ENCODE measurements at places on chromosomes 2 and 18. TPM values are rescaled to one million over a fixed set of nuclear protein-coding genes. Genes with fewer than 3 reads are reported as not detected.

- peak; percentile 95 for DNase-seq
Measured at GRCh38 chr18:44537526-44537925, 143.2 kb upstream of the SETBP1 start.

DNA sequence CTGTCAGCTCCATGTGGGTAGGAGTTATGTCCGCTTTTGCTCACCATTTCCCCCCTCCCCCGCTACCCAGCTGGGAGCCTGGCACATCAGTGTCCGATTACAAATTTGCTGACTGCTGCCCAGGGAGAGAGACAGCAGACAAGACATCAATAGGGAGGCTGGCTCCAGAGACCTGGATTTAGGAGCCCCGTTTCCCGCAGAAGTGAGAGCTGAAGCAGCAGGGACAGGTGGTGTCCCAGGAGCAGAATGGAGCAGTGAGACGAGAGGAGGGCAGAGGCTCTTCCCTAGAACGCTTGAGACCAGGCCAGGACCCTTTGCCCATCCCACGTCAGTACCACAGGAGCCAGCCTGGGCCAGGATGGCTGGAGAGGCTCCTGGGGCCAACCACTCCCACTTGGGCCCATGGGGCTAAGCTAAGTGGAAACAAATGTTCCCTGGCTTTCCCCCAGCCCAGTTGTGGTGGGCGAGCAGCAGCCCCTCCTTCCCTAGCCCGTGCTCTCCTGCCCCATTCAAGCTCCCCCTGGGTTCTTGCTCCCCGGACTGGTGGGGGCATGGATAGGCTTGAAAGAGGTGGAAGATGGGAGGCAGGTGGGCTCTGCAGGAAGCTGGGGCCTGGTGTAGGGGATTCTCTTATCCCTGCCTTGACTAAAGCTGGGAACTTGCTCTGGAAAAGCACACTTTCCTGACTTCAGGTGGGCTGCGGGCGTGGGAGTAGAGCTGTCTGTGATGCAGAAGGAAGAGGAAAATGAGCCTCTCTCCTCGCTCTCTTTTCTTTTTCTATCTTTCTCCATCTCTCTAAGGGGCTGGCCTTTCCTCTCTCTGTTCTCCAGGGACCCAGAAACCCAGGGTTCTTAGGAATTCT is 4.1 kb upstream of the WNT6 start:
- no peak for DNase-seq

DNA sequence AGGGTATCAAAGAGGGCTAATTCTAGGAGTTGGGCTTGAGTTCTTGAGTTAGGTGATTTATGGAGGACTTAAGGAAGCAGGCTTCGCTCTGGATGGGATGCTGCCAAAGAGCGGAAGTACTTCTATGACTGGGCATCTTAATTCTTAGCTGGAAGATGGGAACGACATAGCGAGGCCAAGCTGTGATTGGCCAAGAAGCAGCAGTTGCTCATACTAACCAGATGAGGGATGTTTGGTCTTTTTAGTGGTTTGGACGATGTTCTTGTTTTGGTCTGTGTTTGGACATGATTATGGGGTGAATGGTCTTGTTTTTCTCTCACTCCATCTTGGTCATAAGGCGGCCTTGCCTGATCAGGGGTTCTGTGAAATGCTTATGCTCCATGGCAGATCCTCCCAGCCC is 133.7 kb downstream of the MSH2 start:
- no peak for DNase-seq

DNA sequence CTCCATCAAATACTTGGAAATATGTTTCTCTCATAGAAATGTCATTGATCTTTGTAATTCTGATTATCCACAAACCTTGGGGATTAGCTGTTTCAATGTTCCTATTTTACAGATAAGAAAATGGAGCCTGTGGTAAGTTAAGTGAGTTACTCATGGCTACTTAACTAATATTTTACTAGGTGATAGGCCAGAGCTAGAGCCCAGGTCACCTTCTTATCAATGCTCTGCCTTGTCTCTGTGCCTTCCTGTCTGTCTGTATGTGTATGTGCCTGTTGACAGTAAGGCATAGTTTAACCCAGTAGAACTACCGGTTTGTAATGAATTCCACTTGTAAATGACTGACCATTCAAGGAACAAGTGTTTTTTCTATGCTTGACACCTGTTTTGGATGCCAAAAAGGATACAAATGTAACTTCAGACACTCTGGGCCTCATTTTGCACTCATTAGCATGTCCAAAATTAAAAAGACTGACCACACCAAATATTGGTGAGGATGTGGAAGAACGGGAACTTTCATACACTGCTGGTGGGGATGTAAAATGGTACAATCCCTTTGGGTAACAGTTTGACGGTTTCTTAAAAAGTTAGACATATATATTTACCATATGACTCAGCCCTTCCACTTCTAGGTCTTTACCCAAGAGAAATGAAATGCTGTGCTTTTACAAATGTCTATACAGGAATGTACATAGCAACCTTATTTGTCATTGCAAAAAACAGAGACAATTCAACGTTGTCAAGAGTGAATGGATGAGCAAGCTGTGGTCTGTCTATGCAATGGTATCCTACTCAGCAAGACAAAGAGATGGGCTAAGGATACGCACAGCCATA is 19.6 kb upstream of the IL1A start:
- DNase-seq = peak; percentile 57

GRCh38 chr2:73202156-73203054 is at the start of gene NOTO:
Gene NOTO (plus strand): TSS chr2:73202574. CDS start chr2:73202667, 93 bp downstream.
- no peak for DNase-seq

GRCh38 chr18:7619676-7620075 is 52.6 kb downstream of the PTPRM start:
- DNase-seq = peak; percentile 26

- no peak for DNase-seq
Measured at GRCh38 chr18:56910237-56910636, 236.7 kb upstream of the BOD1L2 start.

GRCh38 chr2:64114063-64114911 is 29.9 kb downstream of the PELI1 start:
- DNase-seq = peak; percentile 90

DNA sequence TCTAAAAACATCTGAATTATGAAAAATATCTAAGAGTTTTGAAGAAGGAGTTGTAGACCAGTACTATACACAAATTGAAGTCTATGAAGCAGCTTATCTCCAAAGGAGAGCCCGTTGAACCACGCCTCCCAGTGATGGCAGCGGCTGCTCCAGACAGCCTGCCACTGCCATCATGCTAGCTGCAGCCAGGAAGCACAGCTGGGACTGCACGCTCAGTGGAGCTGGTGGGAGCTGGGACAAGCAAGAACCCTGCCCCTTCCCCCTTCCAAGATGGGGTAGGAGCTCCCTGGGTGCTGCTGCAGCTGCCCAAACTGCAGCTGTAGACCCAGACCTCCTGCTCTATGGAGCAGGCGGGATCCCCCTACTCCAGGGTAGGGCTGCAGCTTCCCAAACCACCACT is 124.7 kb upstream of the SPATS2L start:
- no peak for DNase-seq

GRCh38 chr2:13052547-13052946 is 335.8 kb downstream of the TRIB2 start:
- no peak for DNase-seq

- no peak for DNase-seq
Measured at GRCh38 chr2:240873098-240873788, 4.6 kb downstream of the AGXT start.

DNA sequence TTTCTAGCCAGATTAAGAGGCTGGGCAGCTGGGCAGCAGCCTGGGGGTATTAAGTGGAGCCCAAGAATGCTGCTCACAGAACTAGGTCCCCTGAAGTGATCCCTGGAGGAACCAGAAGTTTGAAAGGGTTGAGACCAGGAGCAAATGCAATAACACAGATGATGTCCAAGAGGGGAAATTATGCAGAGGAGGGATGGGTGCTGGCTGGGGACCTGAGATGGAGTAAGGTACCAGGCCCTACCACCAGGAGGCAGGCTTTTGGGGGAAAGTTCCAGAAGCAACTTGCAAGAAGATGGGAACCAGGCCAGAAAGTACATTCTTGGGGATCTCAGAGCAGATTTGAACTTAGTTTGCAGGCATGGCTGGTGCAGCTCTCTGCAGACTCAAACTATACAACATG is 175.1 kb downstream of the NCK2 start:
- peak; percentile 45 for DNase-seq

DNA sequence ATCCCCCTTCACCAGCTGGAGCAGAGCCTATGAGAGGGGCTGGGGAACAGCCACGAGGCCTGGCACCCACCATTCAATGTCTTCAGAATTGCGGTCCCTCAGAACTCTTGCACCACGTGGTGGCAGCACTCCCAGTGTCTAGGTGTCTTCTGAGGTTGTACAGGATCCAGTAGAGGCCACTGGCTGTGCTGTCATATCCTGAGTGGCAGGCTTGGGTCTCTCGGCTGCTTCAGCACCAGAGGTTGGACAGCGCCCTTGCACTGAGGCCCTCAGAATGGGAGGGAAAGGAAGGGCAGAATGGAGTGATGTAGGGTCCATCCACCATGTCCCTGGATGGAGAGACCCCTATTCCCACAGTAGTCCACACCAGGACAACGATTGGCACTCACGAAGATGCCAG is 112.0 kb upstream of the TEKT4 start:
- DNase-seq = no peak

- DNase-seq = no peak
Measured at GRCh38 chr2:176851889-176852483, 360.6 kb upstream of the HNRNPA3 start.

DNA sequence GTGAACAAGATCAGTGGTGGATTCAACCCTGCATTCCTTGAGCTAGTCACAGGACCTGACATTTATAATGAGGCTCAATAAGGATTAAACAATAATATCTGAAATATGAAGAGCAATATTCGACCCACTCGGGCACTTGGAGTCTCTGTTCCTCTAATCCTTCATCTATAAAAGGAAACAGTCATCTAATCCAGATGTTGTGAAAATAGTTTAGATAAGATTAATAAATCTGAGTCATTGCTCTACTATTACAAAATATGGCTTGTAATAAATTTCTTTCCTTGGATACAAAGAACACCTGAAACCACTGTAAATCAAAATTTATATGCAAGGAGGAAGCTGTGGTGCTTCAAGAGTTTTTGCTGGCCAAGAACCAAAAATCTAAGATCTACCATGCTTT is 846.9 kb upstream of the ACVR2A start:
- peak; percentile 88 for DNase-seq

DNA sequence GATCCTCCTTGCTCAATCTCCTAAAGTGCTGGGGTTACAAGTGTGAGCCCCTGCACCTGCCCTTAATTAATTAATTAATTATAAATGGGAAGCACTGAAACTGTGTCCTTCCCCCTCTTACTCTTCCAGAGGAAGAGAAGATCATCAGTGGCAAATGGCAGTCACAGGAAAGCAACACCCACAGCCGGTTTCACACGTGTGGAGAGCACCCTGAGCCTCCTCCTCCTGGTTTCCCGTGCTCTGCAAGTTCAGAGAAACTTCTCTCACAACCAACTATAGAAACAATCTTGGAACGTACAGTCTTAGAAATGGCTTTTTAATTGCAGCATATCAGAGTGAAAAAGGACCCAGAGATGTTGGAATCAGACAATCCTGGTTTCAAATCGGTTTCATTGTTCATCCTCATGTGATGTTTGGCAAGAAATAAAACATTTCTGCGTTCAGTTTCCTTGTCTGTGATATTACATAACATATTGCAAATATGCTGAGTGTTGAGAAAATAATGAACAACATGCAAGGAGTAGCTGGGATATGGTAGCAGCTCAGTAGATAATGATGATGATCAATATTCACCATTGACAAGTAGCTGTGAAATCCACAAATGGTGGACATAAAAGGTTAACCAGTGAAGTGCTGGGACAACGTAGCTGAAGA is 141.0 kb upstream of the KCTD1 start:
- no peak for DNase-seq

DNA sequence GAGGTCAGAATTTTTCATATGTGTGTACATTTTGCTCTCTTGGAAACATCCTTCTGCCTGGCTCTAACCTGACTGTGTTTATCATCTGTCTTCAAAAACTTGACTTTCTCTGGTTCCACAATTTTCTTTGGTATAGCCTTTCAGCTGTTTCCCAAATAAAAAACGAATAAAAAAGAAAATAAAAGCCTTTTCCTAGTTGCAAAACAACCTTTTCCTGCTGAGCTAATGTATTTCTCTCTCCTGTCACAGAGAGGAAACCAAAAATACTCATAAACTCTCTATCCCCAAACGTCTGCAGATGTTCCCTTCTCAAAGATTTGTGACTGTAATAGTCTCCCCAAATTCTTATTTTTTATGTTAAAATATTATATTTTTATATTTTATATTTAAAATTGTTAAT is 505.3 kb upstream of the SLC39A10 start:
- no peak for DNase-seq

DNA sequence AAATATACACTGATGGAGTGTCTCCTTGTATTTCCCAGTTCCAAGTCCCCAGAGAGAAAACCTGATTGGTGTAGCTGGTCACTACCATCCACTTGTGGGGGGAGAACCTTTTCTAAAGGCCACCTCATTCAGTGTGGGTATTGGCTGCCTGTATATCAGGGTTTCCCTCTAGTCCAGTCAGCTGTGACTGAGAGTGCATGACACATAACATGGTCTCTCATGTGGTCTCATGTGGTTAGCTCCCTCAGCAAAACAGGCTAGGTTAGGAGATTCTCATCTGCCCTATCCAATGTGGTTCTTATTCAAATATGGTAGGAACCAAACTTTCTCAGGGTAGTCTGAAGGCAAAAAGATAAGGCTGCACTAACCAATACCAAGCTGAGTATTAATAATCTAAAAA is 4.1 kb upstream of the GORASP2 start:
- no peak for DNase-seq

- no peak for DNase-seq
Measured at GRCh38 chr18:46061796-46062195, 10.3 kb downstream of the PSTPIP2 start.

- no peak for DNase-seq
Measured at GRCh38 chr2:237712477-237713377, 85.3 kb downstream of the LRRFIP1 start.

DNA sequence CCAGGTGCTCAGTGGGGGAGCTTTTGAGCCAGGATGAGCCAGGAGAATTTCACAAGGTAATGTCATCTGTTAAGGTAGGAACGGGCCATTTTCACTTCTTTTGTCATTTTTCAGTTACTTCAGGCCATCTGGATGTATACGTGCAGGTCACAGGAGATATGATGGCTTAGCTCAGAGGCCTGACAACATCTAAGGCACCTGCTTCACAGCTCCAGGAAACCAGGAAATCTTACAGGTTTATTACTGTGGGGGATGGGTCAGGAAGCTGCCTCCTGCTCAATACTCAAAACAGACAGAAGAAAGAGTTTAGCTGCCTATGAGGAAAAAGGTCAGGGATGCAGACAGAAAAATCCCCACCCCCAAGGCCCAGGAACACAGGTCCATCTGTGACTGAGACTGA is 364.3 kb upstream of the LRP1B start:
- DNase-seq = no peak

- DNase-seq = peak; percentile 60
Measured at GRCh38 chr18:13216092-13216582, 2.4 kb upstream of the LDLRAD4 start.

- DNase-seq = no peak
Measured at GRCh38 chr2:29351248-29351647, 236.0 kb downstream of the CLIP4 start.

GRCh38 chr2:145157741-145158591 is 638.0 kb upstream of the ZEB2 start:
- DNase-seq = peak; percentile 98

PSMA8 gene
- total RNA-seq = not detected

MBP gene
- 54.1 TPM for total RNA-seq

HADHB gene
- total RNA-seq = 107 TPM

FLACC1 gene
- total RNA-seq = 1.2 TPM

GPAT2 gene
- 10.2 TPM for total RNA-seq

THUMPD2 gene
- total RNA-seq = 9.5 TPM

TMEFF2 gene
- 4.7 TPM for total RNA-seq

RUFY4 gene
- not detected for total RNA-seq

Data from fibroblast of the aortic adventitia (primary cell).